ENCODE measurements at places on chromosomes 11 and 22.

DNA sequence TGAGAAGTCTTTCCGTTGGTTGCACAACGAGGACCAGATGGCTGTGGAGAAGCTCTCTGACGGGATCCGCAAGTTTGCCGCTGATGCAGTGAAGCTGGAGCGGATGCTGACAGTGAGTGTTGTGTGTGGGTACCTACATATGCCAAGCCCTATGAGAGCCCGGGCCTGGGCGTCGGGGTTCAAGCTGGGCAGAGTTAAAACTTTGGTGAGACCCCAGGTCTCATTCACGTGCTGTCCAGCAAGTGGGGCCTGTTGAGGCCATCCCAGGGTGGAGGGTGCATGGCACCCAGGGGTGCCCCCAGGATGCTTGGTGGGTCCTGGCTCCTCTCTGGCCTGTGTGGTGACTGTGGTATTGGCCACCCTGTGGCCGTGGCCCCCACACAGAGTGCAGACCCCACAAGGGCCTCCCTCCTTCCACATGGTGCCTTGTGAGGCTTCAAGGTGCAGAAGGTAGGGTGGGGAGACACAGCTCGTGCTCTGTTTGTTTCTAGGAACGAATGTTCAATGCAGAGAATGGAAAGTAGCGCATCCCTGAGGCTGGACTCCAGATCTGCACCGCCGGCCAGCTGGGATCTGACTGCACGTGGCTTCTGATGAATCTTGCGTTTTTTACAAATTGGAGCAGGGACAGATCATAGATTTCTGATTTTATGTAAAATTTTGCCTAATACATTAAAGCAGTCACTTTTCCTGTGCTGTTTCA is 12.8 kb downstream of the GATD1 start:
- DNase-seq: no peak

DNA sequence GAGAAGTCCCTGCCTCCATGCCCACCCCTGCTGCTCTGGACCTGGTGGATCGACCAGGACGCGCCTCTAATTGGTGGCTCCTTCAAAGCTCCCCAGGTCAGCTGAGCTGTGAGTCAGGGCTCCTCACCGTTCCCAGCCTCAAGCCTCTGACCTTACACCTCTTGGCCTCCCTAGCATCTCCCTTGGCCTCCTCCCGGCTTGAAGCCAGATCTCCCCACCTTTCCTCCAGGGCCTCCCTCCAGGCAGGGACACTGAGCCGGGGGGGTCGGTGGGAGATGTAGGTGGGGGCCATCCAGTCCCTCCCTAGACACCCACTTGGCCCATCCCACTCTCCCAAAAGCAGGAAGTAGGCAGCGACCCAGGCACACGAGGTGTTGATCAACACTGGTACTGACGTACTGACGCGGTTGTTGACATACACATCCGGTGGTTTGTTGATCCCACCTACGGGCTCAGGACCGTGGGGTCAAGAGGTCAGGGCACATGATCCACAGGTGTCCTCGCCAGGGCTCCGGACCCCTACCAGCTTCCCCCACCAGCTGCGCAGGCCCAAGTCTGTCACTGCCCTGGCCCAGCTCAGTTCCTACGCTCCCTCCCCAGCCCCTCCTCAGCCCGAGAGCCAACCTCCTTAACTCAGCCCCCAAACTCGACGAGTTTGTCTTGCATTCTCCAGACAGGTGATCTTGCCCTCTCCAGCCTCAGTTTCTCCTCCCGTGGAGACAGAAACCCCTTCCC is 802 bp downstream of the ATG2A start:
- DNase-seq: peak; percentile 66

DNA sequence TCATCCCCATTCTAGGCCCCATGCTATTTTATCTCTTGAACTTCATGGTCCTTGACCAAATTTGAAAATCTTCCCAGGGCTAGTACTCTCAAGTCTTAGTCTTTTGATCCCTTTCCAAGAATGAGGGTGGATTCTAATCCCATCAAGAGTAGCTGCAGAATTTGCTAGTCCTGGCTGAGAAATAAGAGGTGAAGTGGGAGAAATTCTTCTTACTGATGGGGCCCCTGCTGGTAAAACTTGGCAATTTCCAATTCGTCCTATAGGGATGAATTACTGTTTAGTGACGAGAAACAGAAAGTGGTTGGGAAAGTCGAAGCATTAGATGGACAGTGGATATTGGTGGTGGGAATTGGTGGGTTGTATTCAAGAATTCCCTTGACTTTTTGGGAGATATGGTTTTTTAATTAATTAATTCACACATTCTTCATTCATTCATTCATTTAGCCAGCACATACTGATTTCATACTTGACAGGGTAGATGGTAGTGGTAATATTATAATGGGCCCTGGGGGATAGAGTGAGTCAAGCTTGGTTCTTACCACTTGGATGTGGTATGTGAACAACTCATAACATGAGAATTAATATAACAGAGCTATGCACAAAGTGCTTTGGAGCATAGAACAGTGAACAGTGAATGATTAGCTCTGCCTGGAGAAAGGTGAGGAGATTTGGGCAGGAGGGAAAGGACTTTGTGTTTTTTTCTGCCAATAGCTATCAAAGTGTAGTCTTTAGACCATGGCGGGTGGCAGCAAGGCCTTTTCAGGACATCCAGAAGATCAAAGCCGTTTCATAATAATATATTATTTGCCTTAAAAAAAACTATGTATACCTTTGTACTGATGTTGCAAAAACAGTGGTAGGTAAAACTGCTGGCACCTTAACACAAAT is 103.8 kb downstream of the STIM1 start:
- peak; percentile 20 for DNase-seq

GRCh38 chr22:42443240-42444076 is 11.3 kb upstream of the NFAM1 start:
- DNase-seq: no peak

DNA sequence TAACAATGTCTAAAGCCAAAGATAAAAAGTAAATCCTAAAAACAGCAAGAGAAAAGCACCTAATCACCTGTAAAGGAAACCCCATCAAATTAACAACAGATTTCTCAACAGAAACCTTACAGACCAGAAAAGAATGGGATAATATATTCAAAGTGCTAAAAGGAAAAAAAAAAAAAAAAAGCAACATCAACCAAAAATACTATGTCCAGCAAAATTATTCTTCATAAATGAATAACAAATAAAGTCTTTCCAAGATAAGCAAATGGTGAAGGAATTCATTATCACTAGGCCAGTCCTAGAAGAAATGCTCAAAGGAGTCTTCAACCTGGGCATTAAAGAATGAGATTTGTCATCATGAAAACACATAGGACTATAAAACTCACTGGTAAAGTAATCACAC is 192.0 kb upstream of the UBASH3B start:
- DNase-seq: no peak

GRCh38 chr11:10866893-10867331 is 9.1 kb upstream of the ZBED5 start:
- DNase-seq: no peak

DNA sequence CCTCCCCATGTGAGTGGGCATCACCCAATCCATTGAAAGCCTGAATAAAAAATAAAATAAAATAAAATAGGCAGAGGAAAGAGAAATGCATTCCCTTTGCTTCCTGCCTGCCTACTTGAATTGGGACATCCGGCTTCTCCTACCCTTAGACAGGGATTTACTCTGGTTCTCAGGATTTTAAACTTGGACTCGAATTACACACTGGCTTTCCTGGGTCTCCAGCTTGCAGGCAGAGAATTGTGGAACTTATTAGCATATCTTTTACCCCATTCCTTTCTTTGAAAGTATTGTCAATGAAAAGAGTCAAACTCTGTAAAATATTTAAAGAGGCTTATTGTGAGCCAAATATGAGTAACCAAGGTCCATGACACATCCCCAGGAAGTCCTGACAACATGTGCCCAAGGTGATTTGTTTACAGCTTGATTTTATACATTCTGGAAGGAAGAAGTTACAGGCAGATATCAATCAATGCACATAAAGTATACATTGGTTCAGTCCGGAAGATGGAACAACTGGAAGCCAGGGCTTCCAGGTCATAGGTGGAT is 78.4 kb upstream of the CCDC90B start:
- DNase-seq: no peak

DNA sequence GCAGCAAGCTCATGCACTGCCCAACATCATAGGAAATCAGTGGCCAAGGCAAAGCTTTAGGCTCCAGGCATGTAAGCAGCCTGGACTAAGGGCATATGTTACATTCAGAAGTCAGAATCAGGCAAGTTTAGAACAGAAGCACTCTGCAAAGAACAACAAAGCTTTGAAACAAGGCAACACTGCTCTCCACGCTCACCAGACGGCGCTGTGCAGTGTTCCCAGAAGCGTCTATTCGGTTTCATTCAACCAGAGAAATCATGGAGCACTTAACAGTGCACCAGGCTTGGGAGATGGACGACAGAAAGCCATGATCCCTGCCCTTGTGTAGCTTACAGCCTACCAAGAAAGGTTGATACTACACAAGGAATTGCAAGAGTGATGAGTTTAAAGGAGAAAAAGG is 555.8 kb downstream of the BUD13 start:
- DNase-seq: peak; percentile 44

GRCh38 chr11:9132203-9132878 is 40.9 kb upstream of the SCUBE2 start:
- no peak for DNase-seq

GRCh38 chr11:67615728-67616430 is 9.1 kb downstream of the NDUFV1 start:
- no peak for DNase-seq

DNA sequence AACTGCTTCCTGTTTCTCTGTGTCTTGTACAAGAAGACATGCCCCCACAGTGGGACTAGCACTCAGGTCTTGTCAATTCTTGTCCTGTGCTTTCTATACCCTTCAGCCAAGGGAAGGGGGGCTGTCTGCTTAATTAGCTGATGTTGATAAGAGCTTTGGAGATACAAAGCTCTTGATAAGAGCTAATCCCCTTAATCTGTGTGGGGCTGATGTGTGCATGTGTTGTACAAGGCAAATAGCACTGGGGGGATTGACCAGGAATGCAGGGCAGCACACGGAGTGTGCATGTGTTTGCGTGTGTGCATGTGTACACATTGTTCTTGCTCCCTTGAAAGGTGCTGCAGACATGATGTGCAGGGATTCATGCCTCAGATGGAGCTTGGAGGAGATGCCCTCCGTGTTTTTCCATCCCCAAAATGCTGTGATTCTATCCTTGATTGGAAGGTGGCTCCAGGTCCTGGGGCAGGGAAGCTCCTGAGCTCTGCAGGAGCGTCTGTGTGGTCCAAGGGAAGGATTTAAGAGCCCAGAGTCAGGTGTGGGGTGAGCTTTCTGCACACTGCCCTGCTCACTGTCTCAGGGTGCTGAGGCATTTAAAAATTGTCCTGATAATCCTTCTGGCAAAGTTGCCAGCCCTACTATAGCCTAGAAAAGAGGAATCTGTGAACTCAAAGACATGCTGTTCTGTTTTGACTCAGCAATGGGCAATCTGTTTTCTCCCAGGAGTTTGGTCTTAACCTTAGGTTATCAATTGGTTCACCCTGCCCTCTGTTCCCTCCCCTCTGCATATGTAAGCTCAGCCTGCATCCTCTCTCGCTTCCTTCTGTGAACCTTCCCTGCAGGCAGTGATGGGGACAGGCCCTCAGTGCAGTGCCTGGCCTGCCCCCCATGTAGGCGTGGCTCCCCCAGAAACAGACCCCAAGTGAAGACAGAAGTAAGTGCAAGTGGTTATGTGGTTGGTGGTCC is 102.0 kb downstream of the GRIK4 start:
- DNase-seq: no peak

DNA sequence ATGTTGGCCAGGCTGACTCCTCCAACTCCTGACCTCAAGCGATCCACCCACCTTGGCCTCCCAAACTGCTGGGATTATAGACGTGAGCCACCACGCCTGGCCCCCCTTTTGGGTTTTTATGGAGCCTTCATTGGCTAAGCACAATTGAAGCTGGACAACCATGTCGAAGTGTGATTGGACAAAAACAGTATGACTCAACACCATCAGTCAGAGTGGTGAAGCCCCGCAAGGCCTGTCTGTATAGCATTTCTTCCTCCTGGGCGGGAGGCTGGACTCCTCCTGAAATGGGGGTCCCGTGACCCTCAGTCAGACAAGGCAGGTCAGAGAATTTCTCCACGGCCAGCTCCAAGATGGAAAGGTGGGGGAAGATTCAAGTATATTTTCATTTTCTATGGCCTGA is 3.1 kb upstream of the PARVB start:
- DNase-seq: no peak

- no peak for DNase-seq
These were observed 1340.9 kb downstream of the TBC1D22A start for GRCh38 chr22:48103126-48103875.

GRCh38 chr11:75919525-75919924 is 104.5 kb downstream of the UVRAG start:
- peak; percentile 33 for DNase-seq

- DNase-seq: no peak
These were observed 57.3 kb downstream of the TP53I11 start for GRCh38 chr11:44893308-44893822.

GRCh38 chr11:2301631-2302305 is at the start of the genes C11orf21 and TSPAN32:
C11orf21 (minus strand) TSS chr11:2301918; CDS start chr11:2301808, 110 bp downstream.
TSPAN32 (plus strand) TSS chr11:2302013; CDS start chr11:2302150, 137 bp downstream.
- DNase-seq: peak; percentile 28

DNA sequence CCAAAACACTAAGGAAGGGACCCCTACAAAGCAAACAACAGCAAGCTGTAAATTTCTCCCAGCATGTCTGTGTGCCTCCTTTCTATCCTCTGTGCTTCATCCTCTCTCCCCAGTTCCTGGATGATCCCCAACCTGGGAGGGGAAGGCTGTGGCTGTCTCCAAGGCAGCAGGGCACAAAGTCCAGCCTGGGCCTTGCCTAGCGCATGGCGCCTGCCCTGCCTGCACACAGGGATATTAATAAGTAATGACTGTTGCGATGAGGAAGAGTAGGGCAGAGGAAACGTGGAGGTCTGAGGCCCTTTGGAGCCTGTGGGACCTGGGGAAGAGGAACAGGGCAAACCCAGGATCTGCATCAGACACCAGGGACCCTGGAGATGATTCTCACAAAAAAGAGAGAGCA is 2.0 kb downstream of the USH1C start:
- DNase-seq: no peak

GRCh38 chr11:99968336-99968735 is 718.8 kb upstream of the ARHGAP42 start:
- no peak for DNase-seq

GRCh38 chr11:38498721-38499120 is 1900.7 kb upstream of the RAG2 start:
- DNase-seq: no peak

GRCh38 chr11:110654456-110654855 is 57.8 kb downstream of the ARHGAP20 start:
- no peak for DNase-seq

DNA sequence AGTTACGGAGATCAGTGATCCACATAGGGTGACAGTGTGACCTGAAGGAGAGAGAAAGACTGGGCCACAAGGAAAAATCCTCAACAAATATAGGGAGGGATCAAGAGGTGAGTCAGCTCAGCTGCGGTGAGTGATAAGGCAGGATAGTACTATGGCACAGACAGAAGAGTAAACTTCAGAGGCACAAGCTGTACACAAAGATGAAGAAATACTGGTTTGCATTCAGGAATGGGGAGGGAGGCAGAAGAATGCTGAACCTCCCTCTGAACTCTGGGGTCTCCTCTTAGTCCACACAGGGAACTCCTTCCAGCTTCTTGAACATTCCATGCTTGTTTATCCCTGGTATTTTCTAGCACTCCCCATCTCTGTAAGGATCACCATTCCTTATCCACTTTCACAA is 162.7 kb downstream of the BARX2 start:
- no peak for DNase-seq

- DNase-seq: no peak
These were observed 418.8 kb downstream of the SHANK2 start for GRCh38 chr11:70833554-70833953.

Data from NAMALWA (cell line).